ENCODE measurements at places on chromosomes 3 and 15.

DNA sequence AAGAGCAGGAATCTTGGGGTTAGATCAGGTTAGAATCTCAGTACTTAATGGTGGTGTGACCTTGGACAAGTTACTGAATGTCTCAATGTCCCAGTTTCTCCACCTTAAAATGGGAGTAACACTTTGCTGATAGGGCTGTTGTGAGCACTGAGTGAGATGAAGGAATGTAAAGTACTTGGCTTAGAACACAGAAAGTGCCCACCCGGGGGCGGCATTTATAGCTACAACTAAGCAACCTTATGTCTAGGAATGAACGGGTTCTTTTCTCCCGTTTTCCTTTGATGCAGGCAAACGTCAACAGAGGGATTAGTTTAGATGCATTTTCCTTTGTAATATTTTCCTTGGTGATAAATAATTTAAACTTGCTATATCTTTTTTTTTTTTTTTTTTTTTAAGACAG is 176.6 kb downstream of the USP13 start:
- no peak for DNase-seq

DNA sequence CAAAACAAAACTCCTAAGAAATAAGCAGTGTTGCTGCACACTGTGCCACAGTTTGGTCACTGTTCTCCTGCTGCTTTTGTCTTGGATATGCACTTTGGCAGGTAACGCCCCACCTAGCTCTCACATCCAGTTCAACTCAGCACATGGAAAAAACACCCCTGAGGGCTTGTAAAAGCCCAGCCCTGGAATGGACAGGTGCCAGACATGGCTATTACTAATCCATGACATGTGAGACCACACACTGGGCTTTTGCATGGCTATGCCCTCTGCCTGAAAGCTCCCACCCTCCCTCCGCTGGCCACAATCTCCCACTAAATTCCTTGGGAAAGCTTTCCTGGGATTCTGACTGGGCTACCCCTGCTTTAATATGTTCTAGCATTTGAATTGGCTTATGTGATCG is 24.7 kb upstream of the ZBED2 start:
- no peak for DNase-seq

- DNase-seq: no peak
These were observed 163.6 kb downstream of the KCNMB2 start for GRCh38 chr3:178699810-178700209.

- peak; percentile 64 for DNase-seq
These were observed 5.7 kb downstream of the OSBPL11 start for GRCh38 chr3:125589547-125590122.

- no peak for DNase-seq
These were observed 3.4 kb downstream of the LINGO1 start for GRCh38 chr15:77629070-77630030.

DNA sequence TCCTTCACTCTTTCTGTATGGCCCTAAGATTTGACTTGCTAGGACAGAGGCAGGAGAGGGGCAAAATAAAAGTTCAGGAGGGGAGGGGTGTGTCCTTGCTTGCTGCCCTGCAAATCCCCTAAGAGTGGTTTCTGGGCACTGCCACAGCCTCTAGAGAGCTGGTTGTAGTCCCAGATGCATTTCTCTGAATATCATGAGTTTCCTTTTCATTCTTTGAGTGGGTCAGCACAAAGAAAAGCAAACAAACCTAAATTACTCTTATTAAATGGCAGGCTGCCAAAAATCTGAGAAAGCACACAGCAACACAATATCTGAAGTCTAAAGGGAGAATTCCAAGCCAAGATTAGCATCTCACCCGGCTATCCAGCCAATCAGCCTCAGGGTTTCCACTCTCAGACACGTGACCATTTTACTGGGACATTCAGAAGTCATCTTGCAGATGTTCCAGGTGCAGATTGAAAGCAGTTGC is 919.3 kb downstream of the TUSC7 start:
- DNase-seq: no peak

GRCh38 chr15:82621970-82622369 is 25.2 kb downstream of the CPEB1 start:
- no peak for DNase-seq

GRCh38 chr15:23860290-23861245 is 173.5 kb upstream of the NDN start:
- no peak for DNase-seq

DNA sequence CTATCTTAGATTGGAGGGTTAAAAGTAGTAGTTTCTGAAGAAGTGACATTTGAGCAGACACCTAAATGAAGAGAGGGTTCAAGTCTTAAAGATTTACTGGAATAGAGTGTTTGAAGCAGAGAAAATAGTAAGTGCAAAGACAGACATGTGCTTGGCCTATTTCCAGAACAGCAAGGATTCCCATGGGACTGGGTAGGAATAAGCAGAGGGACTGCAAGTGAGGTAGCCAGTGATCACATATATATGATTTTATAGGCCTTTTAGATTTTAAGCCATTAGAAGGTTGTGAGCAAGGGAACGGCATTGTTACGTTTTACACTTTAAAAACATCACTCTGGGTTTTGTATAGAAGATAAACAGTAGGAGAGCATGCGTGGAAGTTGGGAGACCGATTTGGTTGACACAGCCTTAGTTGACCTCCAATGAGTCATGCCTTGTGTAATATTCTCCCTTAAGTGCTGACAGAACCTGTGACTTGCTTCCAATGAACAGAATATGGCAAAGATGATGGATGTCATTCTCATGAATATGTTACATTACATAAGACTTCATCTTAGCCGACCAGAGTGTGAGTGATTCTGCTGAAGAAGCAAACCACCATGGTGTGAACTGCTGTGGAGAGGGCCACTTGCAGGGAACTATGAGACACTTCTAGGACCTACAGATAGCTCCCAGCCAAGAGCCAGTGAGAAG is 37.1 kb upstream of the SLC4A7 start:
- no peak for DNase-seq

DNA sequence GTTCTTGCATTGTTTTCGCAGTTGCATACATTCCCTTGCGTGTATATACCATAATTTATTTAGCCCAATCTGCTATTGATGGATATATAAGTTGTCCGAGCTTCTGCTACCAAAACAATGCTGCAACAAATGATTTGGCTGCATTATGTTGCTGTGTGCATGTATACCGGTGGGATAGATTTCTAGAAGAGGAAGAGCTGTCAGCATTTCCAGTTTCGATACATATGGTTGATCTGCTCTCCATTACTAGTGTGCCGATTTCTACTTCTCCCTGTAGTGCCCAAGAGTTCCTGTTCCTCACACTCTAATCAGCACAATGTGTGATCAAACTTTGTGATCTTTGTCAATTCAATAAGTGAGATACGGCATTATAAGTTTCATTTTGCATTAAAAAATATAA is 92.8 kb upstream of the NMNAT3 start:
- no peak for DNase-seq

GRCh38 chr3:12462159-12462947 is 21.9 kb upstream of the TSEN2 start:
- no peak for DNase-seq

GRCh38 chr3:50562861-50563260 is 4.7 kb downstream of the C3orf18 start:
- no peak for DNase-seq

DNA sequence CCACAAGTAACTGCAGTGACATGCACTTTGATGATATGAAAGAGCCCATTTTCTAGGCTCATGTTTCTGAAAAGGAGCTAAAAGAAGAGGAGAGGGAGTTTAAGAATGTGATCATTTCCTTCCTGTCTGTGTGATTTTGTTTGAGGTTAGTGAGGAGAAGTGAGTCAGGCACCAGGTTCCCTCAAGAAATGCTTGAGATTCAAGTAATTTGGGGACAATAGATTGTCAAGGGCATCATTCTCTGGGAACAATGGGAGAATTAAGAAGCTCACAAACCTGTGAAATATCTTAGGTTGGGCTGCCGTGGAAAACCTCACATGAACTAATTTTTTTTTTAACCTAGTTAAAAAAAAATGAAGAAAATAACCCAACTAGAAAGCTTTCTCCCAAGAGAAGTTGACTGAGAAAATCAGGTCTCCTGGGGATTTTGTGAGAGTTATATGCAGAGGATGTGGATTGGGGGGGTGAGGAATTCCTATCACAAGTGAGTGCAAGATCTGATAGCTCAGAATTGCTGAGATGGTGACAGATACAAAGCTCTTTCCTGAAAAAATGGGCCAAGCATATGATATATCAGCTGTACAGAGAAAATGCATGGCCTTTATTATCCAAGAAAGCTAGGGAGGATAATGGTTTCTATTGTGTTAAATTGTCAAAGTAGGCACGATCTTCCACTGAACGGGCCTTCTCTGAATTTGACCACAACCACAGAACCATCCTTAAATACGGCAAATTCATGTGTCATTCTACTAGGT is 203.3 kb downstream of the FEZF2 start:
- no peak for DNase-seq

- DNase-seq: peak; percentile 52
These were observed 13.2 kb upstream of the THRB start for GRCh38 chr3:24507776-24508422.

DNA sequence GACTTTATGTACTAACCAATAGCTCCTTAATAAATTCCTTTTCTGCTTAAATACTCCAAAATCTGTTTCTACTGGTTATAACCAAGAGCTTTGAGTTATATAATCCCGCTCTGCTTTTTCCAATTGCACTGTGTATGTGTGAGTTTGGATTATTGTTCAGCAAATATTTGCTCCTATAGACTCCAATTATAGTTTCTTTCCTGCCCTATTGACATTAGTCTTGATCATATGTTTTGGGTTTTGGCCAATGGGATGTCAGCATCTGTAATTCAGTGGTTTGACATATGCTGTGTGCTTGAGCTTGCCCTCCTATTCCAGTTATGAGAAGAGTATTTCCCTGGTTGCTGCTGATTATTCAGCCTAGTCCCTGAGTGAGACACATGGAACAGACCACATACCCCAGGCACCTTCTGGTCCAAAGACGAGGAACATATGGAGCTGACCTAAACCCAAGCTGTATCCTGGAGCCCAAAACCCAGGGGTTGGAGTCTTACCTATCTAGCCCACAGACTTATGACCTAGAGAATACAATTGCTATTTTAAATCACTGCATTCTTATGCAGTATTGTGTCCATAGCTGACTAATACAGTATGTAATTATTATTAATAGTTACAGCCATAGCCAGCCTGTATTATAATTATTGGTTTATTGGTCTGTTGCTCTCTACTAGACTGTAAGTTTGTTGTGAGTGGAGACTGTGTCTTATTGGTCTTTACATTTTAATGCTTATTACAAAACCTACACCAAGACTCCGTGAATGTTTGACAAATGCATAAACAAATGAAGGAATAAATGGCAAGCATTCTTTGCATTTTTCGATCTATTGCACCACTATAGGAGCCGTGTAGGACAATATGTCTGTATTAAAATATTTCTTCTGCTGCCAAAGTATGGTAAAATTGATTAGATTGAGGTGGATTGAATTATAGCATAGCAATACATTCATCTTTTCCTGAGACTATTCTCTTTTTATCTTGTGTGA is 11.7 kb upstream of the ZNF280D start:
- DNase-seq: no peak

GRCh38 chr3:58355179-58355578 is 22.5 kb downstream of the PXK start:
- DNase-seq: peak; percentile 81

DNA sequence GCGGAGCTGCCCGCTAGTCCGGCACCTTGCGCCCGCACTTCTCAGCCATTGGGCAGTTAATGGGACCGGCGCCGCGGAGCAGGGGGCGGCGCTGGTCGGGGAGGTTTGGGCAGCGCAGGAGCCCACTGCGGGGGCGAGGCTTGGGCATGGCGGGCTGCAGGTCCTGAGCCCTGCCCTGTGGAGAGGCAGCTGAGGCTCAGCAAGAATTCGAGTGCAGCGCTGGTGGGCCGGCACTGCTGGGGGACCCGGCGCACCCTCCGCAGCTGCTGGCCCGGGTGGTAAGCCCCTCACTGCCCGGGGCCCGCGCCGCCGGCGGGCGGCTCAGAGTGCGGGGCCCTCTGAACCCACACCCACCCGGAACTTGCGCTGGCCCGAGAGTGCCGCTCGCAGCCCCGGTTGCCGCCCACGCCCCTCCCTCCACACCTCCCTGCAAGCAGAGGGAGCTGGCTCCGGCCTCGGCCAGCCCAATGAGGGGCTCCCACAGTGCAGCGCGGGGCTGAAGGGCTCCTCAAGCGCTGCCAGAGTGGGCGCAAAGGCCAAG is 835.0 kb downstream of the TBL1XR1 start:
- no peak for DNase-seq

DNA sequence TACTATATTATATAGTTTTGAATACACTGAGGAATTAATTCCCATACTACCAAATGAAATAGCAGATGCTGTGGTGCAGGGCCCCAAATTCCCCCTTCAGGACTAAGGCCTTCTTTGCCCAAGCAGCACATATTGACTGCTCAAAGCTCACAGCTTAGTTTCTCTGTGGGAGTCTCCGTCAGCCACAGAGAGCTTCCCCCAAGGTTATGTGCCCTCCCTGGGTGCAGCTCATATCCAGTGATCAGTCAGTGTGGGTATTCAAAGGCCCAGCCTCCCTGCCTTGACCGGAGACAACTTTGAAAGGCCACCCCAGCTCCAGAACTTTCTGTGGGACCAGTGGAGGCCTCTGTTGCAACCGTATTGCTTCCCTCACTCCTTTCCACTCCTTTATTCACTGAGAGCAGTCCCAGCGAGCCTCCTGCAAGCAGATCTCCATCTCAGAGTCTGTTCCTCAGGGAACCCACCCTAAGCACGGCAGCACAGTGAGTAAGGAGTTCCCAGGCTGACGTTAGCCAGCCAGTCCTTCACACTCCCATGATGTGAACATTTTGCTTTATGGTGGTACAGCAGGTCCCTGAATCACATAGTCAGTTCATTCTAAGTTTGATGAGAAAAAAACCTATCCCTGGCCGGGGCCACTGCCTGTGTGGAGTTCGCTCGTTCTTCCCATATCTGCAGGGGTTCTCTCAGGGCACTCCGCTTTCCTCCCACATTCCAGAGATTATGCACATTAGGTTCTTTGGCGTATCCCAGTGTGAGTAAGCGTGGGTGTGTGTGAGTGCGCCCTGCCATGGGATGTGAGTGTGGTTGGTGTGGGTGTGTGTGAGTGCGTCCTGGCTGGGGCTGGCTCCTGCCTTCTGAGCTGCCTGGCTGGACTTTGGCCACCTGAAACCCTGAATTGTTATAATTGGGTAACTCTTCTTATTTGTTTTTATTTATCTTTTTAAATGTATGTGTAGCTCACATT is 64.4 kb upstream of the PPARG start:
- DNase-seq: no peak

GRCh38 chr3:107416886-107417285 is 39.6 kb downstream of the CCDC54 start:
- DNase-seq: no peak

DNA sequence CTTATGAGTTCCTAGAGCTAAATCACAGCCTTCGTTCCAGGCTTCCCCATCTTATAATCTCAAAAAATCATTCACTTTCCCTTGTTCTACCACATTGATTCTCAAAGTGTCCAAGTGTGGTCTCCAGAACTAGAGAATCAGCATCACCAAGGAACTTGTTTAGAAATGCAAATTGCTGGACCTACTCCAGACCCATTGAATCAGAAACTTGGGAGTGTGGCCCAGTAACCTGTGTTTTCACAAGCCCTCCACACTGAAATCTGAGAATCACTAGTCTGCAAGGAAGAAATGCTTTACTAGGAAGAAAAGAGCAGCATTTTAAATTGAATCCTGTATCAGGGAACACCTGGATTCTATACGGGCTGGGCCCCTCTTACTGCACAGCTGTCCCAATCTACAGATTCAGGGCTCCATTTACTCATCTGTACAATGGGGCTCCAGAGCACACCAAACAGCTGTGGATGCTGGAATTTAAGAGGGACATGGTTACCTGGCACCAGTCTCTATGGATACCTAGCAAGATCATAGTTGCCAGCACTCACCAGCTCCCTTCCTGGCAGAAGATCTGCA is 3.9 kb downstream of the MEGF11 start:
- DNase-seq: no peak

- no peak for DNase-seq
These were observed 83.2 kb upstream of the ATP10A start for GRCh38 chr15:25946241-25946805.

Data from B cell (primary cell).